ENCODE measurements at places on chromosomes 13 and 19.

DNA sequence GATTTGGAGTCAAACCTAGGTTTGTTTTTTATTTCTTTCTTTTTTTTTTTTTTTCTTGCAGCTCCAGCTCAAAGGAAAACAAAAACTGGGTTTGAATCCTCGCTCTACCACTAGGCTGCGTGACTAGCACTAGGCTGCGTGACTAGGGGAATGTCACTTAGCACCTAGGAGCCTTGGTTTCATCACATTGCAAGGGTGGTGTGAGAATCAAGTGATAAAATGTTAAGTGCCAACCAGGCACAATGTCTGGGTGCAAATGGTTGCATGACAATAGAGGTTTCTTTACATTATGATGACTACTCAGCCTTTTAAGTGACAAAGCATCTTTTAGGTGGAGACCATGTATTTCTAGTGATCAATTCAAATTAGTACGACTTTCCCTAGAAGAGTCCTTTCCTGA is 27.9 kb downstream of the RCBTB2 start:
- no peak for DNase-seq

- no peak for DNase-seq
Measured at GRCh38 chr13:36108342-36108741, 22.8 kb downstream of the DCLK1 start.

DNA sequence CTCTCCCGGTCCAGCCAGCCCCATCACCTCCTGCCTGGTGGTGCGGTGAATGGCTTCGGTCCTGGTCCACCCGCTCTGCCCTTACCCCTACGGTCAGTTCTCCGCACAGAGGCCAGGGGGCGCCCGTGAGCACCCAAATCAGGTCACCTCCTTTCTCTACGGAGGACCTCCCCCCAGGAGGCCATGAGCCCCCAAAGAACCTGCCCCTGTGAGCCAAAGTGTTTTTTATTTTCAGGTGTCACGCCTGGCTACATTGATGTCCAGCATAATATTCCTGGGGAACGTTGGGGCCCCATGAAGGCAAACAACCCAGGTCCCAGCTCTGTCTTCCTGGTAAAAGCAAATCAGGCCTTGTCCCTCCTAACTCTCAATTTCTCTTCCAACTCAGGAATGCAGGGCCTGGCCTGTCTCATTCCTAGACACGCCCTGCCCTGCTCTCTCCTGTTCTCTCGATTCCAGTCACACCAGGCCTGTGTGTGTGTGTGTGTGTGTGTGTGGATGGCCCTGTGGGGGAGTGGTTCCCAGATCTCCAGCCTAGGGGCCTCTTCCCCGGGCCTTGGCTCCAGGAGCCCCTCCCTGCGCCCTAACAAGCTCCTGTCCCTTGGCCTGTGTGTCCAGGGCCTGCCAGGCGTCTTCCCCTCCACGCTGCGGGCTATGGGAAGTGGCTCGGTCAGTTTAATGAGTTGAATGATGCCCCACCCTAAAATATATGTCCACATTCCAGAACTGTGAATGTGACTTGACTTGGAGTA is 9.7 kb upstream of the GIPC1 start:
- DNase-seq, result no peak

- no peak for DNase-seq
Measured at GRCh38 chr13:75495938-75496337, 14.0 kb upstream of the TBC1D4 start.

GRCh38 chr13:113995051-113995601 is 21.2 kb upstream of the C13orf46 start:
- DNase-seq, result no peak

GRCh38 chr19:2912306-2912705 is 11.6 kb downstream of the ZNF57 start:
- no peak for DNase-seq

DNA sequence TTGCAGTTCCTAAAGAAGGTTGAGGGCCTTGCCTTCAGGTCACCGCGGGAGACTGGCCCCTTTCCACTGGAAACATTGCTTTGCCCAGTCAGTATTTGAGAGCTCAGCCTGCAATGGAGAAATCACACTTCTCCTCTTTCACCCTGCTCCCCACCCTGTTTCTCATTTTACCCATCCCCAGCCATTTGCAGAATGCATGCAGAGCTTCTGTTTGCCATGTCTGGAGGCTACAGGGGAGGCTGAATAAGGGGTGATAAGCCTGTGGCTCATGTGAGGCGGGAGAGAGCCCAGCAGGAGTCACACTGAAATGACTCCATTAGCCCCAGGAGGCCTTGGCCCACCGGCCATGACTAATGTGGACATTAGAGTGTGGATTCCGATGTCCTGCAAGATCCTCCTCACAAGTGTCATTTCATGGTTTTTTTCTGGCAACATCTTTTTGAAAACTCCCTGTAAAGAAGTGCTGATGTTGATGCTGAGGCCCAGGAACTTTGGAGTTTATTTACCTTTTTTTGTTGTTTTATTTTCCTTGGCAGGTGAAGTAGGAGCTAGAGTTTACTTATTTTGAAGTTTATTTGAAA is 6.3 kb downstream of the SPINT2 start:
- DNase-seq, result no peak

DNA sequence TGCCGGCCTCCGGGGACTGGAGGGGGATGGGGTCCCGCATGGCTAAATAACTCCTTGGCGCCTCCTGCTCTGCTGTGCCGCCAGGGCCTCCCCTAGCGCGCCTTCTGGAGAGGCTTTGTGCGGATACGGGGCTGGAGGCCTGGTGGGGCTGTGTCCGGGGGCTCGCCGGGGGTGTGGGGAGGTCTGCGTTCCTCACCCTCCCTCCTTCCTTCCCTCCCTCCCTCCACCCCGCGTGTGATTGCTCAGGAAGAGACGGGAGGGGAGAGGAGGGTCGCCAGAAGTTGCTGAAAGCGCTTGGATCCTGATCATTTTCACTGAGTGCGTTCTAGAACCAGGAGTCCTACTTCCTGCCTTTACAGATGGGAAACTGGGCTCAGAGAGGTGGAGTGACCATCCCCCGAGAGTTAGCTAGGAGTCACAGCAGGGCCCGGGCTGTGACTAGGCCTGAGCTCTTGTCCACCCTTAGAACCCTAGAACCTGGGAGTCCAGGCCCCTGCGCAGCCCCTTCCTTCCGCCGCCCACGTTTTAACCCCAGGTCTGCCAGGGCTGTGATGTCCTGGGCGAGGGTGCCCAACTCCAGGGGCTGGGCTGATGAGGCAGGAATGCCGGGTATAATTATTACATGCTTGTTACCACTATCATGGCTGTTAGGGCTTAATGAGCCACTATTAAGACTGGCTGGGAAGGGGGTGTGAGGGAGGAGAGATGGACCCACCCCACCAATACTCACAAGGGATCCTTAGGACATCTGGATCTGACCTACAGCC is 782 bp upstream of the JUND start:
- DNase-seq, result no peak

- no peak for DNase-seq
Measured at GRCh38 chr13:76711550-76712182, 174.5 kb downstream of the KCTD12 start.

- DNase-seq, result peak; percentile 60
Measured at GRCh38 chr19:40305403-40305802, 20.3 kb upstream of the AKT2 start.

DNA sequence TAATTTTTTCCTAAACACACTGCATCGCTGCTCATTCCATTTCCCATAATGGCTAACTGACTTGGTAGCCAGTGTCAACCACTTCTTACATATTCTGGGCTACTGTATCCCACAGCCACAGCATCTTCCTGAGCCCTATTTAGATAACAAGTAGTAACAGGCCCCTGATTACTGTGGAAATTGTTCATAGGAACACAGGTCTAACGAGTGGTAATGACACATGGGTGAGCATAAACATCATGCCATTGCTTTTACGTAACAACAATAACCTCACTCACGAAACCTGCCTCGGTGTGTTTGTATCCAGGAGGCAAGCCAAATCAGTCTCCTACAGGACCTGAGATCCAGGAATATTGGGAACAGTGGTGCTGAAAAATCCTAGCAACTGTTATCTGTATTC is 438.6 kb downstream of the KLF5 start:
- DNase-seq, result no peak

DNA sequence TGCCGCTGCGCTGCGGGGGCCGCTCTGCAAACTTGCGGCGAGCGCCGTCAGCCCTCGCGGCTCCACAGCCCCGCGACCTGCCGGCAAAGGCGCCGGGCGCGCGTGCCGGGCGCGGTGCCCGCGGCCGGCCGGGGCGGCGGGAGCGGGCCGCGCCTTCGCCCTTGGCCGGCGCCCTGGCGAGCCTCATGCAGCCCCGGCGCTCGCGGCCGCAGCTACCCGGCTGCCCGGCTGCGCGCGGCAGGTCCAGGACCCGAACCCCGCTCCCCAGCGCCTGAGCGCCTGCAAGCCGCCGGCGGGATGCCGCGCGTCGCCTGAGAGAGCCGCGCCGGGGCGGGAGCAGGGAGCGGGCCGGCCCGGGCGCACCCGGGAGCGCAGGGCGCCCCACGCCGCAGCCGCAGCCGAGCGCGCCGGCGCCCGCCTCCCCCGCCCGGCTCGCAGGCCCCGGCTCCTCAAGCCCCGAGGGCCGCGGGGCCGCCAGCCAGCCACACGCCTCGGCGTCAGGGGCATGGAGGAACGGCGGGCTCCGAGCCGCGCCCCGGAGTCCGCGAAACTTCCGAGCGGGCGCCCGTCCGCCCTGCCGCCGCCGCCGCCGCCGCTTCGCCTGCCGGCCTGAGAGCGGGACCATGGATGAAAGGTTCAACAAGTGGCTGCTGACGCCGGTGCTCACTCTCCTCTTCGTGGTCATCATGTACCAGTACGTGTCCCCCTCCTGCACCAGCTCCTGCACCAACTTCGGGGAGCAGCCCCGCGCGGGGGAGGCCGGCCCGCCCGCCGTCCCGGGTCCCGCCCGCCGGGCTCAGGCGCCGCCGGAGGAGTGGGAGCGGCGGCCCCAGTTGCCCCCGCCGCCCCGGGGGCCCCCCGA is 564 bp downstream of the HS6ST3 start:
- DNase-seq, result no peak

- DNase-seq, result no peak
Measured at GRCh38 chr19:5152767-5153532, 184.0 kb downstream of the KDM4B start.

DNA sequence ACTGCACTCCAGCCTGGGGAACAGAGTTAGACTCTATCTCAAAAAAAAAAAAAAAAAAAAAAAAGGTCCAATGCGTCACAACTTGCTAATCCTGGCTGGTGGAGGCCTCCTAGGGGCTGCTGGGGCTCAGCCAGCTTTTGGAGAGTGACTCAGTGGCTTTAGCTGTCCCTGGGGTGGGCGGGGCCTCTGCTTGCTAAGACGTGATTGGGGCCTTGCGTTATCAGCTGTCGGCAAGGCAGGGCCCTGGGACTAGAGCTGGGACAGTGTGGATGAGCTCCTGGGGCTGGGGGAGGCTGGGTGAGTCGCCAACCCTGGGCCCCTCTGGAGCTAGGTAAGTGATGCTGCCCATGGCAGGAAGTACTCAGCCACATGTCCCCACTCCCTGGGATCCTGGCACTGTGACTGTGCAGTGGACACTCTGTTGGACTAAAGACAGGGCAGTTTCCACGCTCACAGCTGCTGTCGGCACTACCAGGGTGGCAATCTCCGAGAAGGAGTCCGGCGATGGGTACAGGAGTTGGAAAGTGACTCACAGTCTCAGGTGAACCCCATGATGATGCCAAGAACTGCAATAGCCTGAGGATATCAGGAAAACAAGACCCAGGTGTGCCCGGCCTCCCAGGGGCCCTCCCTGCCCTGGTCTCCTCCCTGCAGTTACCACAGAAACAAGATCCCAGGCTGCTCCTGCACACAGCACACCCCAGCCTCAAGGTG is 32.2 kb downstream of the F2RL3 start:
- no peak for DNase-seq

- no peak for DNase-seq
Measured at GRCh38 chr13:98492335-98493041, 84.4 kb downstream of the STK24 start.

- no peak for DNase-seq
Measured at GRCh38 chr13:76398425-76398824, 487.8 kb downstream of the KCTD12 start.

- DNase-seq, result no peak
Measured at GRCh38 chr19:38213911-38214625, 10.0 kb downstream of the DPF1 start.

DNA sequence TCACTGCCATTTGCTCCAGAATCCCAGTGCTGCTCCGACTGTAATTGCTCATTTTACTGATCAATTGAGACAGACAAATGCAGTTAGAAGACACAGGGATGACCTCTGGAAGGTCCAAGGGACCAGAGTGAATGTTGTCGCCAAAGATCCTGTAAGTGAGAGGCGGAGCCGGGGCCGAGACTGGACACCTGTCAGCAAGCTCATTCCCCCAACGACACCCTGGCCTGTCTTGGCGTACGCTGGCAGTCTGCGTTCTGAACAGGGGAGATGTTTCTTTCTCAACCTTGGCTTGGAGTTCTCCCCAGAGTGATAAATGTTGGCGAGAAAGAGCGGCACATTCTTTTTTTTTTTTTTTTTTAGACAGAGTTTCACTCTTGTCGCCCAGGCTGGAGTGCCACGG is 24.2 kb downstream of the GADD45B start:
- DNase-seq, result no peak

GRCh38 chr13:36857253-36857652 is 38.2 kb downstream of the RFXAP start:
- no peak for DNase-seq

GRCh38 chr19:50039968-50040367 is 14.2 kb downstream of the ZNF473 start:
- DNase-seq, result no peak

Data from stimulated activated CD4-positive, alpha-beta T cell treated with anti-CD3 and anti-CD28 coated beads, Interleukin-1b, Interleukin-23, amount 100 ng/mL, for 24 hours (primary cell).